ENCODE measurements at places on chromosomes 12 and 14.

DNA sequence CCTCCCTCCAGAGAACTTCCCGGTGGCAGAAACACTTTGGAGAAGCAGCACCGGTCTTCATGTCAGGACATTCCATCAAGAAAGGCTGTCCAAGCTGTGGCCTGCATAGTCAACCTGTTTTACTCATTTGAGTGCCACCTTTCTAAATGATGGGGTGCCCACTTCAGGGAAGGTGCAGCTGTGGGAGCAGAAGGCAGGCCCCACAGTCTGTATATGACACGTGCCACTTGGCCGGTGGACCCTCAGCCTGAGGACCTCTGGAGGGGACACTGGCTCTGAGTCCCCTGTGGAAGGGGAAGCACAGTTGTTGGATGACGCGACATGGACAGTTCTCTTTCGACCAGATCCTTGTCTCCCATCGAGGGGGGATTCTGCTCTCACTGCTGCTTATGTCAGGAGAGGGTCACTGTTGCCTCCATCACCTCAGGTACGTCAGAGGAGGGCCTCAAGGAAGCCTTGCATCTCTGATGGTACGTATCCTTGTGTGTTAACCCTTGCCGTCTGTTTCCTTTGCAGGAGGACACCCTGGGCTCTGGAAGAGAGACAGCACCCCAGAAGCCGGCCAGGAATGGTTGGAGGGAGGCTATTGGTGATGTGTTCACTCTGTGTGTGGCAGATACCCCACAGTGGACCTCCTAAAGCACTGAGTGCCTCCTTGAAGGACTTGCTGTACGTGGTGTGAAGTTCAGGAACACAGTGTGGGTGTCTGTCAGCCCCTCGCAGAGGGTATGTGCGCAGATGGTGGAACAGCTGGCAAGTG lies 132.1 kb upstream of the RTL1 start:
- no peak for DNase-seq

DNA sequence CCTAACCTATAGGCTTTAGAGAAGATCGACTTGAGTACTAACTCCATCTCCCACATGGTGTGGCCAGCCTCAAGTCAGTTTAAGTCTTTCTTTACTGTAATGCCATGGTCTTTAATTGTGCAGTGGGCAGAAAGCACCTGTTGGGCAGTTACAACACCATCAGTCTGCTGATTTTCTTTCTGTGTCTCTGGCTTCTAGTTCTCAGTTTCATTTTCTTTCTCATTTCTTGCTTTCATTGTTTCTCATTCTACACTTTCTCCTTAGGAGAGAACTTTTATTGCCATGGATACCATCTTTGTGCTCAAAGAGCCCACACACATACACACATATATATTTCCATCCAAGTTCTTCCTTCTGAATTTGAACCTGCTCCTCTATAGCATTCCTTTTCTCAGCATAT lies 96.1 kb upstream of the SLC16A7 start:
- DNase-seq = no peak

DNA sequence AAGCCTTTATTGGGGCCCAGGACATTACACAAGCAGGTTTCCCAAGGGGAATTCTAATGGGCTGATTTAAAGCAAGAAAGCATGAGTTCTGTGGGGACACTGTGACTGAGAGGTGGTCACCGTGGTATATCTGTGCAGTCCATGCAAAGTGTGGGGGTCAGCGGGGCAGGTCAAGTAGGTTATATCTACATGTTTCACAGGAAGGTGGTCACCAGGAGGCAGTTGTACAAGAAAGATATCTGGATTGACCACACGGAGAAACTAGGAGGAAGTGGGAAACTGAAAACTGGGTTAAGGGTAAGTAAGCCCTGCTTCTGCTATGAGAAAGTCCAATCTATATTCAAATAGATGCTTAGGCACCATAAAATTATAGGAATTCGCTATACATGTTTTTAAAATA lies 77.8 kb upstream of the CNOT2 start:
- no peak for DNase-seq

GRCh38 chr14:90545382-90545781 lies 148.6 kb downstream of the CALM1 start:
- DNase-seq = no peak

- no peak for DNase-seq
Measured at GRCh38 chr12:2309647-2310046, 256.9 kb downstream of the CACNA1C start.

DNA sequence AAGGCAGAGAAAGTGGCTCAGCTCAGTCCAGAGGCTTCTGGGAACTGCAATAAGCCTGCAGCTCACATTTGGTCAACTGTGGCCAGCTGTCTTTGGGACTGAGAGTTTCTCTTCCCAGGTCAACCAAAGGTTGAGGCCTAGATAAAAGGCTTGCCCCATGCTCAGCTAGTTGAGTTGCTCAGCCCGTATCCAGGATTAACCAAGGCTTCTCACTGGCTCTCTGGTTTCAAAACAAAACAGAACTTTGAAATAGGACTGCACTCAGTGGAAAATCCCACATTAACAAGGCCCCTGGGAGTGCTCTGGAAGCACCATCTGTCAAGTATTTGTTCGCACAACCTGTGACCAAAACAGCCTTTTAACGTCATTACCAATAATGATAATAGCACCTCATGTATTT lies 40.3 kb upstream of the NUAK1 start:
- DNase-seq = no peak

DNA sequence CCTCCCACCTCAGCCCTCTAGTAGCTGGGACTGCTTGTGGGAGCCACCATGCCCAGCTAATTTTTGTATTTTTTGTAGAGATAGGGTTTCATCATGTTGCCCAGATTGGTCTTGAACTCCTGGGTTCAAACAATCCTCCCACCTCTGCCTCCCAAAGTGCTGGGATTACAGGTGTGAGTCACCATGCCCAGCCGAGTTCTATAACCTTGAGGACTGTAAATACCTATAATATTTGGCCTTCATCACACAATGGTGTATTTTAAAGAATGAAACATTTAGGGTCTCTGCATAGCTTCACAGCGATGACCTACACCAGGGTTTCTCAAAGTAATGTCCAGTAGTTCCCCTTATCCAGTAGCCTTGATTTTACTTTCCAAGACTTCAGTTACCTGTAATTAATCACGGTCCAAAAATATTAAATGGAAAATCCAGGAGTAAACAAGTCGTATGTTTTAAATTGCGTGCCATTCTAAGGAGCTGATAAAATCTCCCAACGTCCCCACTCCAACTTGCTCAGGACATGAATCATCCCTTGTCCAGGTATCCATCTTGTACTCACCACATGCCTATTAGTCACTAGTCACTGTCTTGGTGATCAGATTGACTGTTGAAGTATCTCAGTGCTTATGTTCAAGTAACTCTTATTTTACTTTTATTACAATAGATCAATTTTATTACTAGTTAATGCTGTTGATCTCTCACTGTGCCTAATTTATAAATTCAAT lies 368.2 kb downstream of the BTG1 start:
- no peak for DNase-seq

DNA sequence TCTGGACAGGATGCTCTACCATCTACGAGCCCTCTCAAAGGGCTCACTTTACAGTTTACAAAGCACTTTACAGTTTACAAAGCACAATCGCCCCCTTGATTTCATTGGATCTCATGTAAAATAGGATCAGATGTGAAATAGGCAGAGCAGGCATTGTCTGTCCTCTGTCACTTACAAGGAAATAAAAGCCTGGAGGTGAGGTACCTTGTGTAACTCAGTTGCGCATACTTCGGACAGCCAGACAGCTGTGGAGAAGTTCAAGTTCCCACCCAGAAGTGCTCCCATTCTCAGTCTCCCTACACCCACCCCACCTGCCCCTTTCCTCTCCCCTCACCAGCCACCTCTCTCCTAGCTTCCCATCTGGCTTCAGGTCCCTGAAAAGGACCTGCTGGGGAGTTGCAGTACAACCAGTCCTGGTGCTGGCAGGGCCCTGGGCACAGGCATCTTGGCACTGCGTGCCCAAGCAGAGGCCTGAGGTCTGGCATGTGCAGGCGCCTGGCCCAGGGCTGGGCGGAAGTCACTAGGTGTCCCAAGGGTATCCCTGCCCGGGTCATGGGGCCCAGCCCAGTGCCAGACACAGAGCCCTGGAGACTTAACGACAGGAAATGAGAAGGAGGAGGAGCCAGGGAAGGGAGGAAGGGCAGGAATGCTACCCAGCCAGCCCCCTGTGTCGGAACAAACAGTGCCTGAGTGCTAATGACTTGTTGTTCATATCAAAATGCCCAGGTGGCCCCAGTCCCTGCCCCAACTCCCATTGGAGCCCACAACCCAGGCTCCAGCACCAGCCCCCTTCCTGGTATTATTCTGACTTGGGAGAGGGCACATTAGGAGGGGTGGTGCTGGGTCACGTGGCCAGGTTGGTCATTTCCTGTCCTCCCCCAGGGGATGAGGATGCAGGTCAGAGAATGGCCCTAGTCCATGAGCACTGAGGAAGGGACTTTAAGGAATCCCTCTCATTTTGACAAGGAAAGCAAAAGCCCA lies 5.4 kb downstream of the RAPGEF3 start:
- DNase-seq = no peak

DNA sequence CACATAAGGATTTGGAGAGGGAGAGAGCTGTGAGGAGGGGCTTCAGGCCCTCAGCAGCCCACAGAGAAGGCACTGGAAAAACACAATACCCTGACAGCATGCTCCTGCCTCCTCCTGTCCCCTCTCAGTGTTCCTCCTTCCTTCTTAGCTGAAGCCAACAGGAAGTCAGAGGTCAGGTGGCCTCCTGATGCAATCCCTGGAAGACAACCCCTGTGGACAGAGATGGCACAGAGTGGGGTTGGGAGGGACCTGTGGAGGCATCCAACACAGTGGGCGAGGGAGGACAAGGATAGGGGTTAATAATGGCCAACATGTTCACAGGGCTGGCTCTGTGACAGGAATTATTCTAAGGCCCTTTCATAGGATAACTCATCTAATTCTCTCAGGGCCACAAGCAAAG lies 15.4 kb upstream of the IFI27L2 start:
- DNase-seq = no peak

DNA sequence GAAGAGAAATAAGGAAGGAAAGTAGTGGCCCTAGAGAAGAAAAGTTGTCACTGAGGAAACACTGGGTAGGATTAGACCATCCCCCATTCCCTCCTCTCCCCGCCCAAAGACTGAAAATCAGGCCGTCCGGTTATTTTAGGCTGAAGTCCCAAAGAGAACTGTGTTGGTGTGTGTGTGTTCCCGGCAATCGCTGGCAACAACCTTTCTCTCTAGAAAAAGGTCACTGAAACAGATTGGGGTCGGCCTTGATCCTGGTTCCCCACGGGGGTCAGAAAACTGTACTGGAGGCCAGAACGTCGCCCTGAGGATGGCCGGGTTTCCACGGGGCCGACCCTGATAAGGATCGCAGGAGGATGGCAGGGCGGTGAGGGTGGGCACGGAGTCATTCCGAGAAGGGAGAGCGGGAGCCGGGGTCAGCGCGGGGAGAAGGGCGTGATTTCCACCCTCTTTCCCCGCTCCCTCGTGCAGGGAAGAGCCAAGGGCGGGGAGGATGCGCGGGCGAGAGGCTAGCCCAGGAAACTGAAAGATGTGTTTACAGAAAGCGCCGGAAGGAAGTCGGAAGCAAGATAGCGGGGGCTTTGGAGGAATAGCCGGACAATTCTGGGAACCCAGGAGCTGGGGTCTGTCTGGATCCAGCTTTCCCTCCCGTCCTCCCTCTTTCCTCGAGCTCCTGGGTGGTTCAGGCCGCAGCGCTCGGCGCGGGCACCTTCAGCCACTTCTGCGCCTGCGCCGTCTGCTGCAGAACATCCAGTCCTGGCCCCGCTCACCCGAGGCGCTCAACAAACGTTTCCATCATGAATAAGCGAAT lies 25.3 kb upstream of the SPTLC2 start:
- DNase-seq = peak; percentile 62

GRCh38 chr12:24561882-24562770 lies 386.8 kb downstream of the BCAT1 start:
- DNase-seq = no peak

DNA sequence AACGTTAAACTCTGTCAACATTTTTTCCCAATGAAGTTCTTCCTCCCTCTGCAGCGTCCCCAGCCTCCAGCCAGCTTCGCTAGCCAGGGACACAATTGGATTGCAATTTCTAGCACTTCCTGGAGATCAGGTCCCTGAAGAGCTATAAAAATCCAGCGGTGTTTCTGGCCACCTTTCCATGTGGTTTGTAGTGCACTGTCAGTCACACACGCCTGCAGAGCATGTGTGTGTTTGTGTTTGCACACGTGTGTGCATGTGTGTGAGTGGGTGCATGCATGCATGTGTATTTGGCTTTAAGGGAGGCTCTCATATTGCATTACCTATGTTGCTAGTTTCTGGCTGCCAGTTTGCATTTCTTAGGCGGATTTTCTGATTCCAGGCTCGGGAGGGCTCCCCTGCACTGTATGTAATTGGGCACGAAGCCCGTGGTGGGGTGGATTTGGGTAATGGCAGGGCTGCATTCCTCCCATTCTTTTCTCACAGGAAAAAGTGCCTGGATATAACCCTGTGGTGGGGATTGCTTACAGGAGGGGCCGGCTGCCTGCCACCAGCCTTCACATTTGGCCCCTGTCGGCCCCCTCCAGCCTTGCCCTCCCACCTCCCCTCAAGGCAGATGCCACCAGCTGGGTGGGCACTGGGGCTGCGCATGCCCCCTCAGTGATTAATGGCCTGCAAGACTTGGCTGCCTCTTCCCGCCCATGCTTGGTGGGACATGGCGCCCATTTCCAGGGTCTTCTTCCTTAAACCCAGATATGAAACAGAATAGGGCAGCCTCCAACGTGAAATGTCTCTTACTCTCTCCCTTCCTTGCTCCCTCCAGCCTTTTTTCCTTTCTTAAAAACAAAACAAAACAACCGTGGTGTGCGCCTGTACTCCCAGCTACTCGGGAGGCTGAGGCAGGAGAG lies 74.0 kb downstream of the TSPAN9 start:
- no peak for DNase-seq

- no peak for DNase-seq
Measured at GRCh38 chr14:104797115-104798044, 1.8 kb upstream of the AKT1 start.

DNA sequence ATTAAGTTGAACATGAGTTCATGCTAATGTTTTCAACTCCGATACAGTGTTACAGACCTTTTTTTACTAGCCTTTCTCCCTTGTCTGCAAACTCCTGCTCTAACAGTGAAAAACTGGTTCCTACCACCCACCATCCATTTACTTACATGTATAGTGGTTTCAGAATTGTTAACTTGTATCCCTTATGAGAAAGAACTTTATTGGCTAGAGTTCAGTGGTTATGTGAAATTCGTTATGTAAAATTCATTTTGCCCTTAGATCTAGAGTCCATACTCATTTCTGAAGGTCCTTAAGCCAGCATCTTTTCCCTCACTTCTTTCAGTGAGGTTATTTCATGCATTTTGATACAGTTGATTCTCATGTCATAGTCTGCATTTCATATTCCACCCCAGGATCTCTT lies 51.0 kb downstream of the PRKCH start:
- no peak for DNase-seq

GRCh38 chr12:116695464-116695725 lies 42.5 kb downstream of the SPRING1 start:
- no peak for DNase-seq

Data from CD8-positive, alpha-beta T cell (primary cell).